Stimulated activated CD4-positive, alpha-beta T cell treated with anti-CD3 and anti-CD28 coated beads, Interleukin-1b, Interleukin-23, amount 100 ng/mL, for 48 hours (primary cell): ENCODE measurements at places on chromosomes 6 and 20.

DNA sequence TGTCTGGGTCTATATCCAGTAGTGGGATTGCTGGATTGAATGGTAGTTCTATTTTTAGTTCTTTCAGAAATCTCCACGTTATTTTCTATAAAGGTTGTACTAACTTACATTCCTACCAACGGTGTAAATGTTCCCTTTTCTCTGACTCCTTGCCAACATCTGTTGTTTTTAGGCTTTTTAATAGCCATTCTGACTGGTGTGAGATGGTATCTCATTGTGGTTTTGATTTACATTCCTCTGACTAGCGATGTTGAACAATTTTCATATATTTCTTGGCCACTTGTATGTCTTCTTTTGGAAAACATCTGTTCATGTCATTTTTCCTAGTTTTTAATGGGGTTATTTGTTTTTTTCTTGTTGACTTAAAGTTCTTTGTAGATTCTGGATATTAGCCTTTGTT, 99.3 kb downstream of the BMP2 start:
- DNase-seq = no peak

DNA sequence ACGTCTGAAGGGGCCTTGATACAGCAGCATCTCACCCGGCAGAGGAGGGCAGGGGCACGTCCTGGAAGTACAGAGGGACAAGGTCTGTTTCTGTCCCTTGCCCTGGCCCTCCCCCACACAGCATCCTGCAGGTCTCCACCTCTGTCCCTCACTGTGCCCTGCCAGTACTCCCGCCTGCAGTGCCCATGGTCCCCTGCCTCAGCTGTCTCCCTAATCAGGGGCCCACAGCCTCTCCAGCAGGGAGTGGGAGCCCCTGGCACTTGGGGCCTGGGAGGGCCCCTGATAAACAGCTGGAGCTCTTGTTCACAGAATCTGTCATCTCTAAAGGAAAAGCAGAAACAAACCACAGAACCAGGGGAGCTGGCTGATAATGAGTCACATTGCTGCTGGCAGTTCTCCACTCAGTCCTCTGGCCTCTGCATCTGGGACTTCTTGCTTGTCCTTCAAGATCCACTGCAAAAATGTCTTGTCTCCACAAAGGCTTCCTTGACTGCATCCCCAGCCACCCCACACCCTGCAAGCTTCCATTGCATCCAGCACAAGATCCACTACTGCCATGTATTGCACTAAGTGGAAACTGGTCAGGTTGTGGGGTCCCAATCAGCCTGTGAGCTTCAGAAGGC, 33.2 kb upstream of the TAF8 start:
- peak; percentile 46 for DNase-seq

GRCh38 chr20:45765307-45765875, 26.3 kb downstream of the WFDC3 start:
- DNase-seq = no peak

DNA sequence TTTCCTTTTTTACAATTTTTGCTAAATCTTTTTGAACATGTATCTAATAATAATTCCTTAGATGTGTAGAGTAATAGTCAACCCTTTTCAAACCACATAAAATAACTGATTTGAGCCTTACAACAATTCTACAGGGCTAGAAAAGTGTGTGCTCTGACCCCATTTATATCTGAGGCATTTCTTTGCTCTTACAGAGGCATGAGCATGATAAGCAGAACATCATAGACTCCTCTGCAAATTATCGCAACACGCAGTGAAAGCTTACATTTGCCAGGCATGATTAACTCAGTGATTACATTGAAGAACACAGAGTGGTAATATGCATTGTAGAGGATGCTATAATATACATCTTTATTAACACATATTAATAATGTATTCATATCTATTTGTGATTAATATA, 120.4 kb downstream of the SIM1 start:
- no peak for DNase-seq

- peak; percentile 74 for DNase-seq
Observed at GRCh38 chr6:25138233-25138933, 140.8 kb upstream of the CARMIL1 start.

DNA sequence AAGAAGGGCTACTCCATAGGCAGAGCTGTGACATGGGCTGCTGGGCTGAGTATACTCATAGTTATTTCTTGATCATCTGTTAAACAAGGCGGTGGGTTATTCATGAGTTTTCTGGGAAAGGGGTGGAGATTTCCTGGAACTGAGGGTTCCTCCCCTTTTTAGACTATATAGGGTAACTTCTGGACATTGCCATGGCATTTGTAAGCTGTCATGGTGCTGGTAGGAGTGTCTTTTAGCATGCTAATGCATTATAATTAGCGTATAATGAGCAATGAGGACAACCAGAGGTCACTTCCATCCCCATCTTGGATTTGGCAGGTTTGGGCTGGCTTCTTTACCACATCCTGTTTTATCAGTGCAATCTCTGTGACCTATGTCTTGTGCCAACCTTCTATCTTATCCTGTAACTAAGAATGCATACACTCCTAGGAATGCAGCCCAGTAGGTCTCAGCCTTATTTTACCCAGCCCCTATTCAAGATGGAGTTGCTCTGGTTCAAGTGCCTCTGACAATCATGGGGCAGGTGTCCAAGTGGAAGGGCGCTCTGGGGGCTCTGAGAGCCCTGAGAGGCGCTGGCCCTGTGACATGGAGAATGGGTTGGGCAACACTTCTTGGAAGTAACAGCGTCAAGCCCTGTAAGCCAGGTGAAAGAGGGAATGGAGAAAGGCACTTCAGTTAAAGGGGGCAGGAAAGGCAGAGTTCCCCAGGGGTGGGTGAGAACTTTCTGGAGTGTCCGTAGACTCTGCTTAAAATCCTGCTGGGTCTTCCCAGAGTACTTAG, 354.2 kb upstream of the SULF2 start:
- no peak for DNase-seq

GRCh38 chr6:167906899-167907298, 80.2 kb downstream of the AFDN start:
- no peak for DNase-seq

- DNase-seq = no peak
Observed at GRCh38 chr20:20437314-20437713, 69.4 kb downstream of the INSM1 start.

- DNase-seq = no peak
Observed at GRCh38 chr20:4322499-4322898, 307.1 kb upstream of the RNF24 start.

- no peak for DNase-seq
Observed at GRCh38 chr6:65399355-65400084, 307.5 kb downstream of the EYS start.

DNA sequence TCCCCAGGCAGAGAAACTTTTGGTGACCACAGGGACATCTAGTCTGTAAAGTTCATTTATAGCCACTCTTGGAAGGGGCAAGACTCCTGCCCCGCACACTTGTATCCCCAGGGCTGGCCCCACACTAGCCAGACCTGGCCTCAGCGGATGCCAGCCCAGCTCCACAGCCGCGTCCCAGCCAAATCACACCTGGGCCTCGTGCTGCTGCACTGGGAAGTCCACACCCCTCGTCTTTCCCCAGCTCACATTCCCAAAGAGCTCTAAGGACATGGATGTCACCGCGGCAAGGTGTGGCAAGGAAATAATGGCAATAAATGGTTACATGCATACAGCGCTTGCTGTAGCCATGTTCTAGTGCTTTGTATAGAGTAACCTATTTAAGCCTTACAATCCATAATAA, 8.6 kb downstream of the IP6K3 start:
- DNase-seq = no peak

DNA sequence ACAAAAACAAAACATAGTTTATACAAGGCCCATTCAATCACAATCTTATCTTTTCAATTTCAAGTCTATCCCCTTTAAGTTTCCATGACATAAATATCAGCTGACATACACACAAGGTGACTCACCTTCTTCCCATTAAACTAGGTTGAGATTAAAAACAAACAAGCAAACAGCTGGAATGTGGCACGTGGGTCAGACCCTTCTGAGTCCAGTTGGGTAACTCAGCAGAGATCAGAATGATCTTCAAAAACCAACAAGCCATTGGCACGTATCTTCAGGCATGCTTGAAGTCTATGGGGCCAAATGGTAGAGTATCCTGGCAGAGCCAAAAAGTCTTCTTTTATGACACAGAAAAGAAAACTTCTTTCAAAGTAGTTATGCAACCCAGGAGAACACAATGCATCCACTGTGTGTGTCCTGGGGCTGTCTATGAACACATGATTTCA, 603.5 kb upstream of the CITED2 start:
- DNase-seq = no peak

DNA sequence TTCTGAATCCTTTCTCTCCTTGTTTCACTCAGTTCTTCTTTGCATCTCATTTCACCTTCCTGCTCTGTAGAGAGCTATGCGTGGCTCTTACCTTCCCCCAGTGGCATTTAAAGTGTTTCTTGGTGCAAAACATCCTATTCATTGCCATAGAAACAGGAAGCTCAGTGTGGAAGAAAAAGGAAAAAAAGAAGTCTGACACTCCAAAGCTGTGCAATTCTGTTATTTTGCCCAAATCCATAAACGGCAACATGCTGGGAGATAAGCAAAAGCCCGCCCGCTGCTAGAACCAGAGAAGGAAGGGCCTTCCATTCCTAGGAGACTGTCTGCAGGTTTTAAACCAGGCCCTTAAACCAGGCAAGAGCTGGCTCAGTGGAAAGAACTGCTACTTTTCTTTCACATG, 247.1 kb downstream of the HIVEP2 start:
- DNase-seq = no peak

- no peak for DNase-seq
Observed at GRCh38 chr6:167499161-167499660, 174.3 kb downstream of the TTLL2 start.

GRCh38 chr6:100761841-100762240, 119.3 kb downstream of the ASCC3 start:
- no peak for DNase-seq

DNA sequence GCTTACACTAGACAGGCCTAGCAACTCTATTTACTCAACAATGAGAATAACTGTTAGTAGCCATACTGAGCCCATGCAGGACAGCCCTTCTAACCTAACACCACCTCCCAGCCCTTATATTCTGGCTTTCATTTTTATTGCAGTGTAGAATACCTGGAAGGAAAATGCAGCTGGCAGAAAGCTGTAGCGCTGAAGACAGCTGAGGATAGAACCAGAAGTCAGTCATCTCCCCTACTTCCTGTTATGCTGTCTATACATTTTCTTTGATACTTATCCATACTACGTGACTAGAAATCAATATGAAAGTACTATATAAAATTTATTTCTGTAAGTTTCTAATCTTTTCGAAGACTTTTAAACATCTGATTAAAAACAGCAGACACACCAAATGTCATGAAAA, 182.6 kb upstream of the SHLD1 start:
- no peak for DNase-seq

DNA sequence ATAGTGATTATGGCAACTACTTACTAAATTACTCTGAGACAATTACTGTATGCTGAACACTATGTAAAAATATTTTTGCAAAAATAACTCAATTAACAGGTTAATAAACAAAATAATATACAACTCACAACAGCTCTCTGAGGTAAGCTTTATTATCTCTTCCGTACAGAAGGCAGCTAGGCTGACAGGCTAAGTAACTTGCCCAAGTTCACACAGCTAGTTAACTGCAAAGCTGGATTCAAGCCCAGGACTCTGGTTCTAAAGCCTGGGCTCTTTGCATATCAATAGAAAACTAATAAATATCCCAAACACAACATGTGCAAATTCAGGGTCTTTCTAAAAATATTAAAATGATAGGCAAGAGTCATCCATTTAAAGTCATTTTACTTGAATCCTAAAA, 169.5 kb upstream of the BEND3 start:
- no peak for DNase-seq

GRCh38 chr6:3176562-3177355, 19.4 kb upstream of the TUBB2A start:
- DNase-seq = peak; percentile 66

DNA sequence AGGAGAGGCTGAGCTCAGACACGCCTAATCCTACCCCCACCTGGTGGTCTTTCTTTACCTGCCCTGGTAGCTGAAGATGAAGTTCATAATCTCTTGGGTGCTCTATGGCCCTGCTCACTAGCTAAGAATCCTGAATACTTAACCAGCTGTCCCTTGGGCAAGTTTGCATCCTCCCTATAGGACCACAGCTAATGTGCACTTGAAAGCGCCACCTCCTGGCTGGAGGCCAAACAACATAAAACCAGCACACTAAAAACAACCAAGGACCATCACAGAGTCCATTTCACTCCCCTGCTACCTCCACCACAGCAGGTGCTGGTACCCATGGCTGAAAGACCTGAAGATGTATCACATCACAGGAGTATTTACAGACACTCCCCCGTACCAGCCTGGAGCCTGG, 155.5 kb upstream of the SLC24A3 start:
- DNase-seq = peak; percentile 16

- no peak for DNase-seq
Observed at GRCh38 chr20:46967646-46968045, 73.0 kb downstream of the EYA2 start.

- DNase-seq = peak; percentile 58
Observed at GRCh38 chr20:46011631-46012482, 3.1 kb downstream of the MMP9 start.

- DNase-seq = no peak
Observed at GRCh38 chr6:32045811-32046449, 7.7 kb downstream of the CYP21A2 start.

DNA sequence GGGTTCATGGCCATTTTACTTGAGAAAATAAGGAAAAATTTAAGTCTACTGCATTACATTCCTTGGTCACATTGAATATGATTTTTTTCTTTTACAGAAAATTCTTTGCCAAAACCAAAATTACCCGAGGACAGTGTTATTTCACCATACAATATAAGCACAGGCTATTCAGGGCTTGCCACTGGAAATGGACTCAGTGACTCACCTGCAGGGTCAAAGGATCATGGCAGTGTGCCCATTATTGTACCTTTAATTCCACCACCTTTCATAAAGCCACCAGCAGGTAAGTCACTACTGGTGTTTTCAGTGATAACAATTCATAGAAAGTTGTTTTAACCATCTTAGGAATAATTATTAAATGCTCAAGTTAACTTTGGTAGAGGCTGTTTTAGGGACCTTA, 16.2 kb downstream of the SOBP start:
- DNase-seq = no peak

DNA sequence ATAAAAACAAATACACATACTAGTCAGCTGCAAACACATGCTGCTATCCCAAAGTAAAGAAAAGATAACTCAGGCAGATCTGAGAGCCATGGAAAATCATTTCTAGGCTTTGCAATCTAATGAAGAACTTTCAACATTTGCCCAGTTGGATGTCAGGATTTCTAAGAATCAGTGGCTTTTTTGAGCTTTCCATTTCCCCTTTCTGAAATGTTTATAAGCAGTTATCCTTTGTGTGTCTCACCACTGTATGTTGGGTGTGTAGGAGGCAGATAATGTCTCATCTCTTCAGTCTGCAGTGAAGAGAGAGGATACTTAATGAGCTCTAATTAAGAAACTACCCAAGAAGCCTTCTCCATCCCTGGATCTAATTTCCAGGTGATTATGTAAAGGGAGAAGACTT, 43.6 kb downstream of the RGS17 start:
- DNase-seq = no peak

GRCh38 chr20:35200267-35200666, 26.2 kb upstream of the MMP24 start:
- no peak for DNase-seq
